ENCODE measurements at places on chromosomes 4 and X. TPM values are rescaled to one million over a fixed set of nuclear protein-coding genes. Genes with fewer than 3 reads are reported as not detected.

The BANK1 gene
- under 0.01 TPM for total RNA-seq

The TMPRSS11B gene
- not detected for total RNA-seq

The MXRA5 gene
- total RNA-seq: under 0.01 TPM

The BMP3 gene
- under 0.01 TPM for total RNA-seq

The MSX1 gene
- total RNA-seq: 17.6 TPM

The GPR173 gene
- 3.1 TPM for total RNA-seq

The PPP1R2C gene
- total RNA-seq: not detected

The HDX gene
- 5.3 TPM for total RNA-seq

The RASL11B gene
- total RNA-seq: 1.8 TPM

The REPS2 gene
- 0.37 TPM for total RNA-seq

The GPR50 gene
- total RNA-seq: not detected

The NKX3-2 gene
- under 0.01 TPM for total RNA-seq

The MAGEC2 gene
- total RNA-seq: not detected

The PLXNA3 gene
- total RNA-seq: 13.2 TPM

The FOXP3 gene
- not detected for total RNA-seq
